GM23338 (cell line): ENCODE measurements at places on chromosomes 6 and 20.

DNA sequence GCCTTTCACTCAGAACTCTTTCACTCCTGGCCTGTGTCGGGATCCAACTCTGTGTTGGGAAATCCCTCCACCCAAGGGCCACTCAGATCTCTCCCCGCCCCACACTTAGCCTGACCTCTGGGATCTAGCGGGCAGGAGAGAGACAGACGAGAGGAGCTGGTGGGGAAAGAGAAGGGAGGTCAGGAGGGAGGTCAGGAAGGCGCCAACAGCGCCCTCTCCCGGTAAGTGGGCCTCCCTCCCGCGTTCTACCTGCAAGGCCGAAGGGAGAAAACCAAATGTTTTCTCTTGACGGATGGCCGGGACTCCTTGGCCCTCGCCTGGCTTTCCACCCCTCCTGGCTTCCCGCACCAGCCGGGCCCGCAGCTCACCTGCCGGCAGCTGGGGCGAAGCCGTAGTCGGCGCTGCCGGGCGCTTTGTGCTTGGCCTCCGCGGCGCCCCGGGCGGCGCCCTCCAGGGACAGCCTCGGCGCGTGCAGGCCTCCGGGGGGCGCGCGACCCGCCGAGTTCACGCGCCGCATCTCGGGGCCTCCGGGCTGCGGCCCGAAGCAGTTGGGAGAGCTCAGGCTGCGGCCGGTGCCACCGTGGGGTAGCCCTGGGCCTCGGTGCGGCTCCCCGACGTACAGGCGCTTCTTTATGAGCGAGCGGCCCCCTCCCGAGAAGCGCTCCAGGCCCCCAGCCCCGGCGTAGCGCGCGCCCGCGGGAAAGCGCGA, 38.2 kb downstream of the C6orf132 start:
- peak; percentile 90 for DNase-seq

GRCh38 chr6:149084808-149085556, 232.5 kb upstream of the TAB2 start:
- no peak for DNase-seq

GRCh38 chr6:15491255-15491985, 171.4 kb downstream of the DTNBP1 start:
- peak; percentile 78 for DNase-seq

GRCh38 chr6:17431581-17431980, 38.2 kb downstream of the CAP2 start:
- DNase-seq, result peak; percentile 43

DNA sequence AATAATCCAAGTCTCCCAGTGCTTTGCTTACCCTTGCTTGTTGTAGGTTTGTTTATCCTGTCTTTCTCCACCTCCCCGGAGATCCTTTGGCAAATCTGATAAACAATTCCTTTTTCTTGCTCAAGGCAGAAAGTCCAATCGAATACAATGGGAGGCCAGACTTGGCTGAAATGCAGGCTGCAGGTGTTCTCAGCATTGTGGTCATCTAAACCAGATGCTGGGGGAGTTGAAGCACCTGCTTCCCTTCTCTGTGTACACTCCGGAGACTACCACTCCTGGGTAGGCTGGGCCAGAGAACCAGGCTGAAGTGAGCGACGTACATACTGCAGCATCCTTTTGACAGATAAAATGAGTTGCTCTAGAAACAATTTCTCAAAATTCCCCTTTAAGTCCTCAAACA, 82.6 kb upstream of the PREP start:
- DNase-seq, result no peak

- DNase-seq, result peak; percentile 70
These were observed at the start of gene PRICKLE4 for GRCh38 chr6:41780551-41781365. Gene PRICKLE4 (plus strand): TSS chr6:41780782. CDS start chr6:41783474, 2,692 bp downstream.

DNA sequence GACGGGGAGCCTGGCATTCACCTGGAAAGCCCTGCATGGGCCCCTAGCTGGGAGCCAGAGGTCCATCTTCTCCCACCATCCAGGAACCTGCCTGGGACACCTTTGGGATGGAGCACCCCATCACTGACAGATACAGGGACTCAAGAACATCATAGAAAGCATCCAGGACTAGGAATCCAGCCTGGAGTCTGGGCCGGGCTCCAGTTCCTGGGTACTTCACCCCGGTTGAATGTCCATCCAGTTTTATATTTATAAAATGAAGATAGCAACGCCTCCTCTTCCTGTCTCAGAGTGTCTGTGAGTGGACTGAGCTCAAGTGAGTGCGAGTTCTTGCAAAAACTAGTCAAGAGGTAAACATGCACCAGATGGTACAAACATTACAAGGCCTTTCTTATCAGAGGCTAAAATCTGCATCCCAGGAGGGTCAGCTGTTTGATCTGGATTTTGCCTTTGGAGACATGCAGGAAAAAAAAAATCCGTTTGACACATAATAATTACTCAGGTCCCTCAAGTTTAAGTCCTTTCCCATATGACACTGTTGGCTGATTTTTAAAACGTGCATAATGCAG, 27.4 kb downstream of the ZC3H12D start:
- DNase-seq, result no peak

GRCh38 chr6:147768969-147769368, 260.5 kb downstream of the SAMD5 start:
- DNase-seq, result no peak

GRCh38 chr20:1536893-1537730, 20.4 kb downstream of the SIRPD start:
- peak; percentile 31 for DNase-seq

DNA sequence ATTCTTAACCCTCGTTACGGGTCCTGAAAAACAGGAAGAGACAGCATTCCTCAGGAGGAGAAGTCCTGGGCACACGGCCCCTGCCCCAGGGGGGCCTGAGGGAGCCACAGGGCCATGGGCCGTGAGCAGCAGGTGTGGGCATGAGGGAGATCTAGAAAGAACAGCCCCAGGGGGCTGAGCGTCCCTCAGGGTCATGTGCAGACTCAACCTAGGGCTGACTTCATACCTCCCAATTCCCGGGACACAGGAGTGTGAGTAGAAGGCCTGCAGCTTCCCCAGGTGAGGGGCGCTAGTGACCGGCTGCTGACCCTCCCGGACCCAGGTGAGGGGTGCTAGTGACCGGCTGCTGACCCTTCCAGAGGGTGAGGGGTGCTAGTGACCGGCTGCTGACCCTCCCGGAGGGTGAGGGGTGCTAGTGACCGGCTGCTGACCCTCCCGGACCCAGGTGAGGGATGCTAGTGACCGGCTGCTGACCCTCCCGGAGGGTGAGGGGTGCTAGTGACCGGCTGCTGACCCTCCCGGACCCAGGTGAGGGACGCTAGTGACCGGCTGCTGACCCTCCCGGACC, 35.1 kb downstream of the FRMD1 start:
- no peak for DNase-seq

DNA sequence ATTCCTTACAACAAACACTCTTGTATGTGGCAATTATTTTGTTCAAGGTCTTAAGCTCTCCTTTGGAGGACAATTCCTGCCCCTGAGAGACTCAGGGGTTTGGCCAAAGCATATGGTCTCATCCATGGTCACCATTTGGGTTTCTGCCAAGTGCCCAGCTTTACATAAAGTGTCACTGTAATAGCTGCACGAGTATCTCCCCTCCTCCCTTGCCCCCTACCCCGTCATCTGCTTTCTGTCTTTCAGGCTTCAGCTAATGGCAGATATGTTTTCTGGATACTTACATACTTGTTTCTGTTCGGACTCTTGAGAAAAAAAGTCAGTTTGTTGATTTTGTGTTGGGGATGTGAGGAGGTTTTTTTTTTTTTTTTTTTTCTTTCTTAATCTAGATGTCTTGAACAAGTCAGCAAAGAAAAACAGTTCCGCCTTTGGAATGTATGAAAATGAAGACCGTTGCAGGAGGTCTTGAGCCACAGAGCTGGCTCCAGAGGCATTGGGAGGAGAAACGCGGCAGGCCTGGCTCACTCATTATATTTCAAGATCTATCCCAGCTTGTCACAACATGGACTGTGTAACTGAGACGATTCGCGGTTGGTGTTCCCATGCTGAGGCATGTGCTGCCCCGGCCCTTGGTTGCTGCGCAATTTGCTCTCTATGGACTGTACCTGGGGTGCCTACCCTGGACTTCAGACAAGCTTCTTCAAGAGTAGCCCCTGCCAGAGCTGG, 32.6 kb upstream of the STX16 start:
- no peak for DNase-seq

- DNase-seq, result no peak
These were observed 45.2 kb downstream of the SPTLC3 start for GRCh38 chr20:13054011-13054410.

DNA sequence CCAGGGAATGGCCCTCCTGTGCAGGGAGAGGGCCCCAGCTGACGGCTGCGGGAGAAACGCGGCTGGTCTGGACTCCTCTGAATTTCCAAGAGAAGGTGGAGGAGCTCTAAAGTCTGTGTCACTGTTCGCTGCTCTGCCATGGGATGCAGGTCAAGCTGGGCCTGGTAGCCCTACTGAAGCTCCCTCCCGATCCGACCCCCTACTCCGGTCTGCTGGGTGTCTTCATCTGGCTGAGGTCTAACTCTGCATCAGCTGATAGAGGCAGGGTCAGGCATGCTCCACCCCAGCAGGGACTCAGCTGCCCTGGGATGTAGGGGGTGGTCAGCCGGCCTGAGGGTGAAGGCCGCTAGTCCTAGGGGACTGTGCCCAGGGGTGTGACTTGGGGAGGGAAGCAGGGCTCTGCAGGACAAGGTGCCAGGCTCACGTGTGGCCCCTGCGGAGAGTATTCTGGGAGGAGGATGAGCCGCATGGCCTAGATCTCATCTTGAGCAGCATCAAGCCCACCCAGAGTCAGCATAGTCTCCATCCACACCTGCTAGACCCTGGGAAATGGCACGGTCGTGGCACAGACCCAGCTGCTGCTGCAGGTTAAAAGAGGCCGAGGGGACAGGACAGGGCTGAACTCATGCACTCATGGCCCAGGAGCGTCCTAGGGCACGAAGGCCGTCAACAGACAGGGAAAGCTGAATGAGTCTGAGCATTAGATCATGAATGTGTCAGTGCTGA, 1.4 kb downstream of the CST3 start:
- no peak for DNase-seq

DNA sequence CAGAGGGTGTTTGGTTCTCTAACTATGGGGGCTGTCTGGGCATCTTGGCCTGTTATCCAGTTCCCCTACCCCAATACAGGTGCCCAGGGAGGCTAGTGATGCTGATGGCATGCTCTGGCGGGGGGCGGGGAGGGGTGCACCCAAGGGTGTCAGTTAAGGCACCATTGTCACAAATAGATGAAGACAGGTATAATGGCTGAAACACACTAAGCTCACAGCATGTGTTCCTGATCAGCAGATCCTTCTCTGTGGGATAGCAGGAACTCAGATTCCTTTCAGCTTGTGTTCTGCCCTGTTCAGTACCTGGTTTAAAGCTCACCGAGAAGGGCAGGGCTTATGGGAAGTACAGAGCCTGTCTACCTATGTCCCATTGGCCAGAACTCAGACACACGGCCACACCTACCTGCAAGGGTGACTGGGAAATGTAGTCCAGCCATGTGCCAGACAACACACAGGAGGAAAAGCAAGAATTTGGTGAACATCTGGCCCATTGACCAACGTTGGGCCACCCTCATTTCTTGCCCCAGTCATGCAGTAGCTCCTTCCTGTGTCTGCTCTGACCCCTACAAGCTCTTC, 3.4 kb upstream of the RSPO4 start:
- peak; percentile 92 for DNase-seq

DNA sequence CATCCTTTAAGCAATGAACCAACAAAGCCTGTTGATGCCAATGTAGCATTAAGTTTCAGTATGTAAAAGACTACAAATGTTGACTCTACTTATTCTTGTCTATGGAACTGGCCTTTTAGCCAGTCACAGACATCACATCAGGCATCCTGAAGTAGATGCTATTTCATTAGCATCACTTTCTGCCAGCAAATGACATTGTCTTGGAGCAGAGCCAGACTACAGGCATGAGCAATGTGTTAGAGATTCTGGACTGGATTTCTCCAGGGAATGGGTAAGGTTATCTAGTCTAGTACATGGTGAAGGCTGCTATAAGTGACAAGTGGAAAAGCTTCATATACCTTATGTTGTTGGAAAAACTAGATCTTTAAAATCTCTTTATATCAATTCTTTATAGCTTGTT, 142.9 kb downstream of the ADGRB3 start:
- DNase-seq, result no peak

DNA sequence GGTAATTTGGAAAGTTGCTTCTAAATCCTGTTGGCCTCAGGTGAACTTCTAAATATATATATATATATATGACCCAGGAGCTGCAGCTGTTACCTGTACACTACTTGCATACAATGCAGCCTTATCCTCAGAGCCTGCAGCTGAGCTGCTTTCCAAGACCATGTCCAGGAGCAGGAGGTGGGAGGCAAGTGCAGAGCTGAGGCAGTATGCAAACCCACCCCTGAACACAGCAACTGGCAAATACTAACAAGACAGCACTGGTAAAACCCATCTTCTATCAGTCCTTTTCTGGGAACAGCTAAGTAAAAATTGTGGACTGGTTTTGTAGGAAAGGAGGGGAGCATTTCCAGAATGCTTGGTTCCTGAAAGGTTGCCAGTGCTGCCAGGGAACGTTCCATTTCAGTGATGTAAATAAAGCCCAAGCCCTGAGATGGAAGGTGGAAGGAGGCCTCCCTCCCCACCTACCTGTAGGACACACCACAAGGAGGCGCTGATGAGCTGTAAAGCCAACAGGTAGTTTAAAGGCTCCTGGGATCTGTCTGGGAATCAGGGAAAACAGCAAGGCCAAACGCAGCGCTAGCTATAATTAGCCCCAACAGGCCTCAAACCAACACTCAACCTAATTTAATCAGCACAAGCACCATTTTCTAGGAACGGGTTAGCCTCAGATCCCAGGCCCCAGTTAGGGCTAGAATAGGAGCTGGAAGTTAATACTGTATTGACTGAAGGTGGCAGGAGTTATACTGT, 93.8 kb upstream of the MAP7 start:
- DNase-seq, result peak; percentile 97

DNA sequence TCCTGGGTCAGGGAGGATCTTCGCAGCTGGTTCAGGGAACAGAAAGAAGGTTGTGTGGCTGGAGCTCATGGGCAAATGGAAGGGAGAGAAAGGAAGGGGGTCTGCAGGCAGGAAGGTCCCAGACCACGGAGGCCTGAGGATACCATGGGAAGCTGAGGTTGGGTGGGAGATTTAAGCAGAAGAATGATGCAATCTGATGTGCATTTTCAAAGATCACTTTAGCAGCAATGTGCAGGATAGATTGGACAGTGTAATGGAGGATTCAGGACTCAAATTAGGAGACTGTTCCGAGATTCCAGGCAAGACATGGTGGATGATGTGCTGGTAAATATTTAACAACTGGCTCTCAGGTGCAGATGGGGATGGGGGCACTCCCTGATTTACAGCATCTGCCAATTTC, 5.8 kb upstream of the RRBP1 start:
- DNase-seq, result no peak

- no peak for DNase-seq
These were observed 40.6 kb upstream of the PHACTR1 start for GRCh38 chr6:12675931-12676330.

GRCh38 chr20:63458170-63459069, 14.0 kb downstream of the KCNQ2 start:
- DNase-seq, result no peak

GRCh38 chr20:63028461-63028921, 21.7 kb upstream of the BHLHE23 start:
- peak; percentile 48 for DNase-seq
